Stimulated activated CD4-positive, alpha-beta T cell treated with anti-CD3 and anti-CD28 coated beads, Interleukin-1b, Interleukin-23, amount 100 ng/mL, for 1 hour (primary cell): ENCODE measurements at places on chromosomes 12 and 14.

DNA sequence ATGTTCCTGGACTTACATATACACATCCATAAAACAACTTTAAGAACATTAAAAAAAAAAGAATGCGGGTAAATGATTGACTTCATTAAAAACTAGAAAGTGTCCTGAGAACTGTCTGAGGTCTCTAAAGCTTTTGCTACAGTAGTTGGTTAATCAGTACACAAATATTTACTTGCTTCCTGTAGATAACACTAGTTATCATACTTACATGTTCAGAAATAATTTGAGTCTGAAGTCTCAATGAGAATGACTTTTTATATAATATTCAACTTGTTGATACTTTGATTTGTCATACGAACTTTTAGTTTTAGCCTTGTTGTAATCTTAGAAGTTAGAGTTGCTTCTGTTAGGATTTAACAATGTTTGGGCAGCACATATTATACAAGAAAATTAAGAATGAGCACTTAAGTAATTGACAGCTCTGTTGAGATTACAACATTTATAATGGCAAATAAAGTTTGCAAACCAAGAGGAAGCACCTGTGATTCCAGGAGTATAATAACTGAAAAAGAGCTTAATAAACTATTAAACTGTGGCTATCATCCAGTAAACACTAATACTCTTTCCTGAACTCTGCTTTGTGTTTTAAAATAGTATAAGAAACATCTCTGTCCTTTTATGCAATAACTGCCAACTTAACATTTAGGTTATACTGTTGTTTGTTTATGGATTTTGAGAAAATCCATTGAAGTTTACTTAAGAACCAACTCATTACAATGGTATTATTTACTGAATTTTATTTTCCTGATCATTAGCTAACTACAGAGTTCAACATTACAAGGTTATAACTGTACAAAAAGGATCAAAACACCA, 131.7 kb downstream of the MIPOL1 start:
- no peak for DNase-seq

DNA sequence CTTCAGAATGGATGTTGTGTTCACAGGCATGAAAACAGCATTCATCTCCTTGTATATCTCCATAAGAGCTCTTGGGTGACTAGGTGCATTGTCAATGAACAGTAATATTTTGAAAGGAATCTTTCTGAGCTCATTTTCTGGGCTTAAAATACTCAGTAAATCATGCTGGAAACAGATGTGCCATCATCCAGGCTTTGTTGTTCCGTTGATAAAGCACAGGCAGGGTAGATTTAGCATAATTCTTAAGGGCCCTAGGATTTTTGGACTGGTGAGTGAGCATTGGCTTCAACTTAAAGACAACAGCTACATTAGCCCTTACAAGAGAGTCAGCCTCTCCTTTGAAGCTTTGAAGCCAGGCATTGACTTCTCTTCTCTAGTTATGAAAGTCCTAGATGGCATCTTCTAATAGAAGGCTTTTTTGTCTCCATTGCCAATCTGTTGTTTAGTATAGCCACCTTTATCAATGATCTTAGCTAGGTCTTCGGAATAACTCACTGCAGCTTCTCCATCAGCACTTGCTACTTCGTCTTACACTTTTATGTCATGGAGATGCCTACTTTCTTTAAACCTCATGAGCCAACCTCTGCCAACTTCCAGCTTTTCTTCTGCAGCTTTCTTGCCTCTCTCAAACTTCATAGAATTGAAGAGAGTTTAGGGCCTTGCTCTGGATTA, 79.6 kb upstream of the PSMA6 start:
- DNase-seq: no peak

- no peak for DNase-seq
Measured at GRCh38 chr12:127284870-127285431, 982.0 kb upstream of the TMEM132C start.

DNA sequence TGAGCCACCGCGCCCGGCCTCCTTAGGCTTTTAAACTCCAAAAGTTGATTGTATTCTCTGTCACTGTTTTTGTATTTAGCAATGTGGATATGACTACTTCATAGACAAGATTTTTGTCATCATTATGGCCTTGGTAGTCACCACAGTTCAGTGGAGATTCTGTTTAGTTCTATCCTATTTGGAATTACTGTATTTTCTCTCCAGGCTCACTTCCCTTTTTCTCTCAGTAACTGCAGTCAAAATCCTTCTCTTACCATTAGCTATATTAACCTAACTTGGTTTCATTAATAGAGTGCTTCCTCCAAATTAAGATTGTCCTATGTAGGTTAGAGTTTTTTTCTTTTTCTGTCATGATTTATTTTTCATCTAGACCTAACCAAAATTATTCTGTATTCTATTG, 283.9 kb downstream of the TMTC2 start:
- DNase-seq: no peak

- DNase-seq: no peak
Measured at GRCh38 chr12:81332054-81332453, 254.2 kb downstream of the ACSS3 start.

- DNase-seq: no peak
Measured at GRCh38 chr14:71597955-71598660, 334.1 kb upstream of the RGS6 start.

GRCh38 chr12:89529738-89530137, 3.9 kb upstream of the POC1B start:
- no peak for DNase-seq

DNA sequence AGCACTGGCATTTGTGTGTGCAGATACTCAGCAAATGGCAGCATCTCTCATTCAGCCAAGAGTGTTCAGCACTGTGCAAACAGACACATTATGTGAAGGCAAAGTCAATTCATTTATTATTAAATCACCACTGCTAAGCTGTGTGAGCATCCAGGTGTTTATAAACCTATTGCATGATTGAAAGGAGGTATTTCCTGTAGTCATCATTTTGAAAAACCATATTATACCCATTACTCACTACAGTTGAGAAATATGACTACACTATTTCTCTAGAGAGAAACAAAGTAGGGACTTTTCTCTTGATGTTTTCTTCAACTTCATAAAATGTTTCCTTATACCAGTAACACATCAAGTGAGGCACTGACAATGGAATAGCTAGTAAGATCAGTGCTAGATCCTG, 13.7 kb downstream of the SPX start:
- DNase-seq: no peak

GRCh38 chr14:69654116-69654515, 42.7 kb downstream of the SUSD6 start:
- no peak for DNase-seq

- no peak for DNase-seq
Measured at GRCh38 chr14:102770147-102771123, 6.8 kb upstream of the TRAF3 start.
